ENCODE measurements at places on chromosomes 1 and 21.

- DNase-seq: no peak
Measured at GRCh38 chr1:60952612-60953111, 129.7 kb upstream of the NFIA start.

DNA sequence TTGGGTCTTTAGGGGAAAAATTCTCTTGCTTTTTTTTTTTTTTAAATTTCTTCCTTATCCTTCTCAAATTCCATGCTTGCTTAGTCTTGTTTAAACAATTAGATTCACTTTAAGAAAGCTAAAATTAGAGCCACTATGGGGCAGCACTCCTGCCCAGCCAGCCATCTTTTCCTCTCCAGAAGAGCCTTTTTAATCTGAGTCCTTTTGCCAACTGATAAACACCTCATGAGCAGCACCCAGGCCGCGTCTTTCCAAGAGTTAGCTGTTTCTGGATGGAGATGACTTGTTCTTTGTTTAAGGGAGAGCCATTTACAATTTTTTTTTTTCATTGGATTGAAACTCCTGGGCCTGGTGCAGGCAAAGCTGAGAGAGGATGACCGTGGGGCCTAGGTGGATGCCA lies 53.3 kb upstream of the TSPAN2 start:
- DNase-seq: no peak

DNA sequence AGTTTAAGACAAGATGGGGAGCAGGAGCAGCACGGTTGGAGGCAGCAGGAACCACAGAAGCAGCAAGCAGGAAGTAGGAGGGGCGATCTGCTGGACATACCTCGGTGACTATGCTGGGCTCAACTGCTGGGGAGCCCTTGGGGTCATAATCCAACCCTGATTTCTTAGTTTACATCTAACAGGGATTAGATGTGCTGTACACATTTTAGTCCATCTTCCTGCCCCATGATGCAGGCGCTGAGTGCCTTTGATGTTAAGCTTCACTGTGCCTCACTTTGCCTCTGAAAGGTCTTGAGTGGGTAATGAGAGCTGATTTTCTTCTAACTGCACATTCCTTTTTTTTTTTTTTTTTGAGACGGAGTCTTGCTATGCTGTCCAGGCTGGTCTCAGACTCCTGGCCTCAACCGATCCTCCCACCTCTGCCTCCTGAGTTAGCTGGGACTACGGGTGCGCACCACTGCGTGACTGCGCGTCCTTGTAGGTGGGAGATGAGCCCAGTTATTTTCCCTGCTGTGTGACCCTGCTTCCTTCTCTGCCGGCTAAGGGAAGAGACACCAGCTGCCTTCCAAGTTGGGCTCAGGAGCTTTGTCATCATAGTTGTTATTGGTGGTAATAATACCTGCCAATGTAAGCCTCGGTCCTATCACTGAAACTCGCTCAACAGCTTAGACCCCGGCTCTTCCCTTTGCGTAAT lies 1.1 kb upstream of the RCAN3 start:
- peak; percentile 28 for DNase-seq

GRCh38 chr21:43779660-43780059 lies 3.6 kb upstream of the CSTB start:
- no peak for DNase-seq

- no peak for DNase-seq
Measured at GRCh38 chr1:18938008-18938706, 18.3 kb downstream of the IFFO2 start.

- no peak for DNase-seq
Measured at GRCh38 chr21:33552093-33552998, 9.5 kb downstream of the SON start.

DNA sequence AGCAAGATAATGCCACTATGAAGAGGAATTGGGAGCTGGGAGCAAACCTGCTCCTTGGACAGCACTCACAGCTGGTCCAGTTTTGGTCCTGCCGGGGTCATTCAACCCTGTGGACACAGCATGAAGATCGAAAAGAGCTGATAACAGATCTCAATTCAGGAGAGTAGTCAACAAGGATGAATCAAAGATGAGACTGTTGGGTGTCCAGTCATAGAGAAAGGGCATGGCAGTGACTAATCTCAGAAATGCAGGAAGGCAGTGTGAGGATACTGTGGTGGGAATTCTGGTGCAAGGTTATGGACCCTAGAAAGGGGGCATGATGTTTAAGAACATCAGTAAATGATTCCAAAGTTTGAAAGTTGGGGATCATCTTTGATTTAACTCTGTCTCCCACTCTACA lies 261.4 kb upstream of the ZP4 start:
- no peak for DNase-seq

DNA sequence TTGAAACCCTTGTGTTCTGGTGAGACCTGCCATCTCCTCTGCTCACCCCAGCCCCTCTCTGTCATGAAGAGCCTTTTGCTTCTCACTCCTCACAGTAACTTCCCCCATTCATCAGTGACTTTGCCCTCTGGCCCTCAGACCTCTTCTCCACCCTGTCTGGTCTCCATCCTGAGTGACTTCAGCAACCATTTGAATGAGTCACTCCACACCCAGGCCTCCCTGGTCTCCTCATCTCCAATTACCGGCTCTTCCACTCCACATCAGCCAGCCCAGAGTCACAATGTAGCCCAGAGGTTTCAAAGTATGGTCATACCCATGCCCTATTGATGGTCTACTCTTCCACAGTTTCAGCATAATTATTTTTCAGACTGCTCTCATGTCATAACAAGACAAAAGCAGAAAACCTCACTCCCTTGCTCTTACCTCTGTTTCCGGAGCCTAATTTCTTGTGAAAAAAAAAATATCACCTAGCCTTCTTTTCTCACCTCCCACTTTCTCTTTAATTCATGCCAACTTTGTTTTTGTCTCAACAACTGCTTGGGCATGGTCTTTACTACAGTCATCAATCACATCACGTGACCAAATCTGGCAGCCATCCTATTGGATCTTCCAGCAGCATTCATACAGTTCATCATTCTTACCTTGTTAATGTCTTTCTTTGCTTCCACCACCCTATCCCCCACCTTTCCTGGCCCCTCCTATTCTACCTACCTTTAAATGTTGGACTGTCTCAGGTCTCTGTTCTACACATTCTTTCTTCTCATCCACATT lies 35.6 kb upstream of the NEK7 start:
- no peak for DNase-seq

GRCh38 chr1:182189535-182190066 lies 128.1 kb upstream of the ZNF648 start:
- no peak for DNase-seq

DNA sequence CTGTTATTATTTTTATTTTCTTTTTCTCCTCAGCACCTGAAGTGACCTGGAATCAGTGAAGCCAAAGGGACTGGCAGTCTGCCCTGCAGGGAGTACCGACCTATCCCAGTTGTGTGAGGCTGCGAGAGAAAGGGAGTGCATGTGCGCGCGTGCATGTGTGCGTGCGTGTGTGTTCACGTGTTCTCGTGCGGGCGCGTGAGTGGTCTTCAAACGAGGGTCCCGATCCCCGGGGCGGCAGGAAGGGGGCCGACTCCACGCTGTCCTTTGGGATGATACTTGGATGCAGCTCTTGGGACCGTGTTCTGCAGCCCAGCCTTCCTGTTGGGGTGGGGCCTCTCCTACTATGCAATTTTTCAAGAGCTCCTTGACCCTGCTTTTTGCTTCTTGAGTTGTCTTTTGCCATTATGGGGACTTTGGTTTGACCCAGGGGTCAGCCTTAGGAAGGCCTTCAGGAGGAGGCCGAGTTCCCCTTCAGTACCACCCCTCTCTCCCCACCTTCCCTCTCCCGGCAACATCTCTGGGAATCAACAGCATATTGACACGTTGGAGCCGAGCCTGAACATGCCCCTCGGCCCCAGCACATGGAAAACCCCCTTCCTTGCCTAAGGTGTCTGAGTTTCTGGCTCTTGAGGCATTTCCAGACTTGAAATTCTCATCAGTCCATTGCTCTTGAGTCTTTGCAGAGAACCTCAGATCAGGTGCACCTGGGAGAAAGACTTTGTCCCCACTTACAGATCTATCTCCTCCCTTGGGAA lies 123.3 kb downstream of the PRDM2 start:
- no peak for DNase-seq

All from effector CD4-positive, alpha-beta T cell (primary cell).